ENCODE measurements at places on chromosomes 5 and 9. TPM values are rescaled to one million over a fixed set of nuclear protein-coding genes. Genes with fewer than 3 reads are reported as not detected.

The SLC46A2 gene
- total RNA-seq = not detected

The ENTPD2 gene
- total RNA-seq = under 0.01 TPM

The ALDH1B1 gene
- 13.9 TPM for total RNA-seq

The DNAH5 gene
- 0.77 TPM for total RNA-seq

The SCGB3A2 gene
- total RNA-seq = not detected

The TEX48 gene
- not detected for total RNA-seq

The DRD1 gene
- 2.6 TPM for total RNA-seq

The MELK gene
- 6.2 TPM for total RNA-seq

The NOXA1 gene
- total RNA-seq = 0.77 TPM

The LOX gene
- total RNA-seq = 33.4 TPM

The TAS2R1 gene
- total RNA-seq = not detected

Measured in fibroblast of lung (primary cell).